ENCODE measurements at places on chromosomes 12 and 14.

- H3K27me3 ChIP-seq = peaks cover 6% of the 10 kb centered on the region
- no peaks in the 10 kb centered on the region for H3K36me3 ChIP-seq
- H3K4me3 ChIP-seq = no peak overlapping the region
- no peak for DNase-seq
- no peak overlapping the region for H3K27ac ChIP-seq
- no peaks in the 10 kb centered on the region for H3K4me1 ChIP-seq
These were observed 10.8 kb downstream of the DLK1 start for GRCh38 chr14:100737526-100737925.

DNA sequence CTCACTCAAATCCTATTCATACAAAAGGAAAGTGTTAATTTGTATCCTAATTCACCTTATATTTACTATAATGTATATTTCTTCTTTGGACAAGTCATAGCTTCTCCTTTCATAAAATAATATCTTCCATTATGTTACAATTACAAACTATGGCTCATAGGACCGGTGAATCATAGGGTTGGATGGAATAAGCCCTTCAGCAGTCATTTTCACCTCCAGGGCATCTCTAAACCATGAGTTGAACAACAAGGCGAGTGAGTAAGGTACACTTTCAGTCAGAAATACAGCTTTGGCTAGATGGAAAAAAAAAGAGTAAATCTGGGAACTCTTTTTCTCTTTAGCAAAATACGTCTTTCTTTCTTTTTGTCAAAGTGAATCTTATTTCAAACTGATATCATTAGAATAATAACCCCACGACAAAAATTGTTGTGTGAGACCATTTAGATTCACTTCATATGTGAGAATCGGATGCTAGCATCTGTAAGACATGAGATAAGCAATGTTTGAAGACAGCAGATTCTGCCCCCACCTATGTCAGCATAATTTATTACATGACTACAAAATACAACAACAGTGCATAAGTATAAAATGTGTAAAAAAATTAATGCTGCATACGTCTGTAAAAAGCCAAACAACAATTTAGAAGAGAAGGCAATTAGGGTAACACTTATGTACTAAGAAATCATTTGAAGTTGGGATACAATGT is 184.4 kb upstream of the SLC38A2 start:
- DNase-seq = no peak
- no peaks in the 10 kb centered on the region for H3K27me3 ChIP-seq
- H3K4me1 ChIP-seq = no peaks in the 10 kb centered on the region
- no peaks in the 10 kb centered on the region for H3K36me3 ChIP-seq
- H3K4me3 ChIP-seq = no peak overlapping the region

- no peaks in the 10 kb centered on the region for H3K4me1 ChIP-seq
- no peak for DNase-seq
- H3K36me3 ChIP-seq = peaks cover 6% of the 10 kb centered on the region
- no peak overlapping the region for H3K27ac ChIP-seq
These were observed 13.1 kb downstream of the NPC2 start for GRCh38 chr14:74480046-74480445.

- no peak overlapping the region for H3K4me3 ChIP-seq
- H3K4me1 ChIP-seq = no peaks in the 10 kb centered on the region
- DNase-seq = no peak
These were observed 469.8 kb downstream of the ZFP36L1 start for GRCh38 chr14:68322940-68323620.

DNA sequence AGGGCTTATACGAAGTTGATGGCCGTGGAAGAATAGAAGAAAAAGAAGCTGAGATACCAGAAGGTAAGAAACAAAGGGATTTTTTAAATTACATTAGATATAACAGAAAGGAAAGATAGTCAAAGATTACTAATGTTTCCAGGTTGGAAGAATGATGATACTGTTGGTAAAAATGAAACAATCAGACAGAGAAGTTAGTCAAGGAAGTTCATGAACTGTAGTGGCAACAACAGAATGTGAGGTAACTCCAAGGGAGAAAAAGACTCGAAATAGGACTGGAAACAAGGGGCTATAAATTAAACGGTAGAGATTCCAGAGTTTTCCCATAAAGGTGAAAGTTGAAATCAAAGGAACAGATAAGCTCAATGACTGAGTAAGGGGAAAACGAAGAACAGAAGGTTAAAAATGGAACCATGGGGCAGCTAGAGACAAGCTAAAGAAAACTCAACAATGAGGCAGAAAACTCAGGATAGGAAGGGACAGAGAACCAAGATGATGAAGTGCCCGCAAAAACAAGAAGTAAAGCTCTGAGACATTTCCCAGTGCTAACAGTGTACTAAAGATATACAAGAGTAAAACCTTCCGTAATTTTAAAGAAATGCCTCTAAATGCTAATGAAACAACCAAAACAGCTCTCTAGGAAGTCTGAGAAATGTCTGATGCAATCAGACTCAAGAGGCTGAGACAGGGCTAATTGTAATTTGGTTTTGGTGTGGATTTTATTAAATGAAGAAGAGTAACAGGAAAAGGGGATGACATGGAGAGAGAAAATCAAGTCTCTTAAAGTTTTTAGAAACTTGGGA is 70.0 kb downstream of the PPP2R5E start:
- DNase-seq = no peak
- no peaks in the 10 kb centered on the region for H3K27me3 ChIP-seq
- no peak overlapping the region for H3K27ac ChIP-seq
- no peak overlapping the region for H3K4me3 ChIP-seq

DNA sequence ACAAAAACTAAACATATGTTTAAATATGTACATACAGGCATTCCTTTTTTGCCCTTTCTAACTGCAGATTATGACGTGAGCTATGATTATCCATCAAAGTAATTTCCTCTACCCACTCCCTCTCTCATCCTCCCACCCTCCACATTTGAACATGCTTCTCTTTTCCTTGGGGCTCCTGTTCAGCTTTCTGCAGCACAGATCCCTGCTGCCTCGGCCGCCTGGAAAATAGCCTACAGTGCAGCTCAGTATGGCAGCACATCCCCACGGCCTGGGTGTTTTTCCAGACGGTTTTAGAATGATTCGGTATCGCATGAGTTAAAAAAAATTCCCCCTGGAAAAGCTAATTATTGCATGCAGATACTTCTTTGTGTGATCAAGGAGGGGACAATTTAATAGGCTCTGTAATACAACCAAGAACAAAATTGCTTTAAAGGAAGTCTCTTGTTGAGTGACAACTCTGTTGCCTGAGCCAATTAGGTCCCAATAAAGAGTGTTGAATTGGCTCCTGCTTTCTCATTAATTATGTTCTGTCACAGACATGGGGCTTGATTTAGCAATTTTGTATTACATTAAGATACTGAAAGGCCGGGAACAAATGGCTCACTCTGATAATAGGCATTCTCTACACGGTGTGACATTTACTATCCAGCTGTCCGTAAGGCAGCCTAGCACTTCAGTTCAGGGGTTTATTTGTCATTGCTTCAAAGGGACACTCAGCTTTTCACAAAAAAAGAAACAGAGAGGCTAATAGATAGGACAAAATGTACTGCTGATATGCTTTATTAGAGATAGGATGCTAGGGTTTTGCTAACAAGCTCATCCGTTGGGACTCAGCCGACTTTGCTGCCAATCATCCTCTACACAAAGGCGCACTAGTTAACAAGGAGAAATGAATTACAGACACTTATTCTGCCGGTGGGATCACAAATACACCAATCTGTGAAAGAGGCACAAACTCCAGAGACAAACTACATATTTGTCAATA is 285.8 kb upstream of the G2E3 start:
- no peaks in the 10 kb centered on the region for H3K27me3 ChIP-seq
- H3K36me3 ChIP-seq = no peaks in the 10 kb centered on the region
- no peak overlapping the region for H3K4me3 ChIP-seq
- no peak for DNase-seq
- H3K27ac ChIP-seq = no peak overlapping the region
- no peaks in the 10 kb centered on the region for H3K4me1 ChIP-seq

DNA sequence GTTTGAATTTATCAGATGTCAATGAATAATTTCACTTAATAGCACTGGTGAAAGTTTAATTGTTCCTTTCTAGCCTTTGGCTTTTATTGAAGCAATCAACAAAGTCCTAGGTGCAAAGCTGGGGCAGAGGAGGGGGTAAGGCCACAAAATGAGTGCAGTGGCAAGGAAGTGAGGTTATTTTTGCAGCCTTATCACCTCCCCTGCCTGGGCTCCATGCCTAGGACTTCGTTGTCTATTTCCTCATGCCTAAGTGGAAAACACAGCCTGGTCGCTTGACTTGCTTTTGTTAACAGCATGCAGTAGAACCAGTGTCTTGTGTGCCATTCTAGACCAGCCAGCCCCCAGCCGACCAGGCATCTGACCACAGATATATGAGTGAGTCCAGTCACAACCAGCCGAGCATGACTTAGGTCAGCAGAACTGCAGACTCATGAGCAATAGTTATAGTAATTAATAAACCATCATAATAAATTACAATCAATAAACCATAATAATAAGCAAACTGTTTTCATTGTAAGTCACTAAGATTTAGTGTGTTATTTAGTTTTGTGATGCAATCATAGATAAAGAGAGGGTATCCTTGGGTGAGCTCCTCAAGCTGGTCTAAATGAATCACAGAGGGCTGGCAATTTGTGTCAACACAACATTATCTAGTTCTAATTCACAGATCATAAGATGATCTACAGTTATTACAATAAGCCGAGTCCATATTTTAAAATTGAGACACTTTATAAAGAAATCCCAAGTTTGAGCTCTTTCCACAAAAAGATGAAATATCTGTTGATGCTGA is 156.8 kb downstream of the GLT1D1 start:
- H3K27me3 ChIP-seq = no peaks in the 10 kb centered on the region
- no peak overlapping the region for H3K4me3 ChIP-seq
- no peak overlapping the region for H3K27ac ChIP-seq
- no peaks in the 10 kb centered on the region for H3K4me1 ChIP-seq

- H3K27ac ChIP-seq = no peak overlapping the region
- no peaks in the 10 kb centered on the region for H3K27me3 ChIP-seq
- no peaks in the 10 kb centered on the region for H3K36me3 ChIP-seq
- DNase-seq = no peak
- no peak overlapping the region for H3K4me3 ChIP-seq
These were observed 55.4 kb upstream of the GARIN2 start for GRCh38 chr14:67133595-67134441.

Measured in small intestine (tissue), 16 donors.